ENCODE measurements at places on chromosomes 2 and 18. TPM values are rescaled to one million over a fixed set of nuclear protein-coding genes. Genes with fewer than 3 reads are reported as not detected.

- DNase-seq: no peak
Observed at GRCh38 chr2:237885111-237885930, 25.9 kb downstream of the RAMP1 start.

DNA sequence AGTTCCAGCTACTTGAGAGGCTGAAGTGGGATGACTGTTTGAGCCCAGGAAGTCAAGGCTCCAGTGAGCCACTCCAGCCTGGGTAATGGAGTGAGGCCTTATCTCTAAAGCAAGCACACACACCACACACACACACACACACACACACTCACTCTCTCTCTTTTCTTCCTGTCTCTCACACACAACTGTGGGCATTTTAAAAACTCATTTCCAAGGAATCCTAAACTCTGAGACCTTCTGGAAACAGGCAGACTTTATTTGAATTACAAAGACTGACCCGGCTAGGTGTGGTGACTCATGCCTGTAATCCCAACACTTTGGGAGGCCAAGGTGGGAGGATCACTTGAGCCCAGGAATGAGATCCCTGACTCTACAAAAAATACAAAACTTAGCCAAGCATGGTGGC, 21.3 kb downstream of the WDSUB1 start:
- DNase-seq: peak; percentile 9

The RBM44 gene
- total RNA-seq: 0.11 TPM

DNA sequence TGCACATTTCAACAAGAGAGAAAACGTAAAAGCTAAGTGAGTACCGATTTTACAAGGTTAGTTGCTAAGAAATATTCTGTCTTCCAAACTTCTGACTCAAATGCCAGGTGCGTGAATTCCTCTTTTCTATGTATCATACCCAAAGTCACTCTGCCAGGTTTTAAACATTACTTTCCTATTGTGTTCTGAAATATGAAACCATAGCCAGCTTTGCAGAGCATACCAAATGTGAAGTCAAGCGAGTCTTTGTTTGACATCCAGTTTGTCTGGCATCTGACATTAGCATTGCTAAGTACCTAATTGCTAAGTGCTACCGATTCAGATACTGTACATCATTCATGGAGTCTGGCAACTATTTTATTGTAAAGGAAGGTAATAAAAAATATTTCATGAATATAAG, 321.9 kb upstream of the GALNT5 start:
- DNase-seq: no peak

The CNTNAP5 gene
- total RNA-seq: not detected

- no peak for DNase-seq
Observed at GRCh38 chr2:175698061-175698460, 304.0 kb downstream of the LNPK start.

The XDH gene
- 2.4 TPM for total RNA-seq

GRCh38 chr18:74178884-74179283, 30.6 kb downstream of the TIMM21 start:
- no peak for DNase-seq

The EFEMP1 gene
- total RNA-seq: 1,498 TPM

The REG1B gene
- total RNA-seq: not detected

- no peak for DNase-seq
Observed at GRCh38 chr18:75060185-75060584, 148.8 kb downstream of the PTGR3 start.

The WDFY1 gene
- 81.2 TPM for total RNA-seq

The DSG1 gene
- not detected for total RNA-seq

The SLC9A4 gene
- total RNA-seq: not detected

- peak; percentile 72 for DNase-seq
Observed at GRCh38 chr18:3012136-3013023, 564 bp downstream of the LPIN2 start.

DNA sequence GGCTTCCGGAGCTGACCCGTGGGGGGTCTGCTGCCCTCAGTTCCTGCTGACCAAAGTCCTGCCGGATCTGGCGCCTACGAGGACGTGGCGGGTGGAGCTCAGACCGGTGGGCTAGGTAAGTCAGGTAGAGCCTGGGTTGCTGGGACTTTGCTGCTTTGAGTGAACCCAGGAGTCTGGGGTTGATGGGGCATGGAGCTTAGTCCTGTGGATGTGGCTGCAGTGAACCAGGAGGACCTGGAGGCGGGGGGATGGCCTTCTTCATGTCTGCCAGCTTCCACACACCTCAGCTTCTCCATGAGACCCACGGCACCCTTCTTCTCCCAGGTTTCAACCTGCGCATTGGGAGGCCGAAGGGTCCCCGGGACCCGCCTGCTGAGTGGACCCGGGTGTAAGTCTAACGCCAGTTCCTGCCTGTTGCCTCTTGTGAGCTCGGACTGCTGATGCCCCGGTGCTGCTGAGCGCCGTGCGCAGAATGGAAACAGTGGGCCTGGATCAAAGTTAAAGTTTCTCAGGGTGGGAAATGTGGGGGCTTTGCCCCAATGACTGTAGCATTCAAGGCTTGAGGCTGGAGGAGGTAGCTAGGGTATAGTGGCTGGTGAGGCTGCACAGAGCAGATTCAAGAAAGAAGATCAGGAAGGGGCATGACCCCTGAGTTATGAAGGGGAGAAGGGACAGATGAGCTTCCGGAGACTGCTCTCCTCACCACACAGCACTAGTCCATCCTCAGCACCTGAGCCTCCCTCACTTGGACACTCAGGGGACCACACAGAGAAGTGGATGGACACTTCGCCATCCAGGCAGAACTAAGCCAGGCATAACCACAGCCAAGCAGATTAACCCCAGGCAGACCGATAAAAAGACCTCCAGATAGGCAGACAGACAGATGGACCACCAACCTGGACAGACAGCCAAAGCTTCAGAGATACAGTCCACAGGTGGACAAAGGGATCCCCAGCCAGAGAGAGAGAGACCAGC, 17.3 kb downstream of the PTPN18 start:
- DNase-seq: peak; percentile 28

Measured in GM23248 (cell line).